ENCODE measurements at places on chromosomes 5 and 9.

- no peak for DNase-seq
Observed at GRCh38 chr5:78813906-78814530, 165.4 kb upstream of the LHFPL2 start.

GRCh38 chr5:15014809-15015208 is 143.2 kb upstream of the ANKH start:
- no peak for DNase-seq

DNA sequence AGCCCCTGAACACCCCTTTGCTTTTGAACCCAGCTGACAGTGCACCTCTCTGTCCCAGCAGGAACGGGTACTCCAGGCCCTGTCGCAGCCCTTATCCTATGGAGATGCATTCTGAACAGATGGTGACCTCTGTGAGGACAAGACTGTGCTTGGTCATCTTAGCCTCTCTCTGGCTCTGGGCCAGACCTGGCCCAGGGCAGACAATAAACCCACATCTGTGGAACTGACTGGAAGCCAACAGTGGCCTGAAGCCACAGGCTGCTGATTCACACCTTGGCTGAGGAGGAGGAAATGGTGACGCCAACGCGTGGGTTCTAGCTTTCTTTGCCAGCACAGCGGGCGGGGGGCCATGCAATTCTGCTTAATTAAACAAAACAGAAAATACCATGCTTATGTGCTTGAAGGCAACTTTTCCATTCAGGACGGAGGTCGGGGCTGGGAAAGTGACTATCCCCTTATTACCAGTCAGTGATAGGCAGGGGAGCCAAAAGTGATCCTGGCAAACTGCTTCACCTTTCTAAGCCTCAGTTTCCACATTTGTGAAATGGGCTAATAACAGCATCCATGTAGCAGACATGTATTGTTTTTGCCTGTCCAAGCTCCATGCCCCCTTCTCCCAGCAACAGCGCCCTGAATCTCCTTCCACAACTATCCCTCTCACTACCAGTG is 10.8 kb downstream of the SH3PXD2B start:
- DNase-seq, result peak; percentile 46

GRCh38 chr9:114096041-114096511 is 3.0 kb downstream of the KIF12 start:
- no peak for DNase-seq

DNA sequence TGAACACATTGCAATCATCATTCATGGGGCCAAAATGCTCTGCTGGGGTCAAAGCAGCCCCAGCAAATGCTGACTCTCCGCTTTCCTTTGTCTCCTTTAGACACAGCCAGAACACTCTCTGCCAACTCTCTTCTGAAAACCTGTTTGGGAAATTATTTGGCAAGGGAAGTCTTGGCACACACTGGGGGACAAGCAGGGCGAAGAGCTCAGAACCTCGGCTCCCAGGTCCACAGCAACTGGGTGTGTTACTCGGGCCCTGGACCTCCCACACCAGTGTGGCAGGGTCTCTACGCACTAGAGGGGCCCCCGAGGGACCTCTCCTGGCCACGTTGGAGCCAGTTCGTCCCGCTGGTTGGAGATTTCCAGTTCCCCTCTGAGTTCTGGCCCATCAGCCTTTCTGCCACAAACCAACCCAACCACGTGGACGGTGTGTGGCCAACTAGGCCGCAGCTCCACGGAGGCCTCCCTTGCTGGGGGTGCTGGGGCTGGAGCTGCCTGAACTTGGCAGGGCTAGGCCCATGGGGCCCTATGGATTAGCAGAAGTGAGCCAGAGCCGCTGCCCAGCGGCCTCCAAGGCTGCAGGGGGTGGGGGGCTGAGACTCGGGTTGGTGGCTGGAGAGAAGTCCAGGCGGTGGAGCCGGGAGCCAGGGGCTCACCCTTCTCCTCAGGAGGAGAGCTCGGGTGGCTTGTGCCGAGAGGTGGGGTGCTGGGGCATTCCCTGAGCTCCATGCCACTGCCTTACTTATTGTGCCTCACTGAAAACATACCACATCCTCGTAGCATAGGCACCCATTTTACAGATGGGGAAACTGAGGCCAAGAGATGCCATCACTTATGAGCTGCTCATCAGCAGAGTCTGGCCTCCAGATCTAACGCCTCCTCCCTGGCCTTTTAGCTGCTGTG is 46.8 kb upstream of the RNU6ATAC start:
- no peak for DNase-seq

GRCh38 chr9:99004717-99005460 is 61.2 kb downstream of the COL15A1 start:
- no peak for DNase-seq

GRCh38 chr9:125747053-125747764 is at the start of gene PBX3:
TSS of gene PBX3 (plus strand) at chr9:125747373.
- peak; percentile 55 for DNase-seq

GRCh38 chr9:88651682-88652633 is 117.0 kb downstream of the NXNL2 start:
- DNase-seq, result no peak

GRCh38 chr5:1946122-1946677 is 63.5 kb upstream of the IRX4 start:
- no peak for DNase-seq

DNA sequence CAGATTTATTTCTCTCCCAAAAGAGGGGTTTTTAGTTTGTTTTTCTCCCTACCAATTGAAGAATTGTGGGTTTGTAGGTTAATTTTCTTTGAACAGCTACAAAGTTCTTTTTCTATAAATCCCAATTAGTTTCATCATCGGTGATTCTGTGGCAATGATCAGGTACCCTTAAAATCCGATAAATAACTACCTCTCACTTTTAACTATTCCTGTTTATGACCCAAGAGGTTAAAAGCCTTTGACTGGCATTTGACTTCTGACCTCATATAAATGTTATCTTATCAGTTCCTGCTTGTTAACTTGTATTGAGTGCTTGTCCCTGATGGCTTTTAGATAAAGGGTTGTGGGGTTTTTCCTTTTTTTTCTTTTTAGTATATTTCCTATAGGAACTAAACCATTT is 124.4 kb upstream of the TMEM161B start:
- DNase-seq, result no peak

- DNase-seq, result no peak
Observed at GRCh38 chr9:78533500-78533899, 236.6 kb downstream of the PSAT1 start.

GRCh38 chr5:130138406-130139045 is 234.3 kb downstream of the CHSY3 start:
- DNase-seq, result no peak

- DNase-seq, result no peak
Observed at GRCh38 chr9:111622626-111623025, 8.5 kb upstream of the DNAJC25 start.

GRCh38 chr5:139814704-139815280 is 19.2 kb downstream of the PSD2 start:
- no peak for DNase-seq

DNA sequence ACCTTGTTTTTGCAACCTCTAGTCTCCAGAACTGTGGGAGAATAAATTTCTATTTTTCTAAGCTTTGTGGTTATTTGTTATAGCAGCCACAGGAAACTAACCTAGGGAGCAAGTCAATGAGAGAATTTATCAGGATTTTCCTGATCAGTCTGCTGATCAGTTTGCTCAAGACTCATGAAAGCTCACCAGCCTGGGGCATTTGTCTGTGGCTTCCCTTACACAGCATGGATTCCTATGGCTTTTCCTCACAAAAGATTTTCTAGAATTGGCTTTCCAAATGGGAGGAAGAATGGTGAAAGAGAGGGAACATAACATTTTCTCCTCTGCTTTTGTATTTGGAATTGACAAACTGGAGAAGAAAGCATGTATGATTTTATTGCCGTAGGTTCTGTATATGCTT is 20.2 kb downstream of the ARRDC3 start:
- no peak for DNase-seq

- DNase-seq, result no peak
Observed at GRCh38 chr5:80804332-80804731, 149.5 kb upstream of the DHFR start.

GRCh38 chr9:108983885-108984284 is 29.4 kb downstream of the CTNNAL1 start:
- DNase-seq, result no peak

DNA sequence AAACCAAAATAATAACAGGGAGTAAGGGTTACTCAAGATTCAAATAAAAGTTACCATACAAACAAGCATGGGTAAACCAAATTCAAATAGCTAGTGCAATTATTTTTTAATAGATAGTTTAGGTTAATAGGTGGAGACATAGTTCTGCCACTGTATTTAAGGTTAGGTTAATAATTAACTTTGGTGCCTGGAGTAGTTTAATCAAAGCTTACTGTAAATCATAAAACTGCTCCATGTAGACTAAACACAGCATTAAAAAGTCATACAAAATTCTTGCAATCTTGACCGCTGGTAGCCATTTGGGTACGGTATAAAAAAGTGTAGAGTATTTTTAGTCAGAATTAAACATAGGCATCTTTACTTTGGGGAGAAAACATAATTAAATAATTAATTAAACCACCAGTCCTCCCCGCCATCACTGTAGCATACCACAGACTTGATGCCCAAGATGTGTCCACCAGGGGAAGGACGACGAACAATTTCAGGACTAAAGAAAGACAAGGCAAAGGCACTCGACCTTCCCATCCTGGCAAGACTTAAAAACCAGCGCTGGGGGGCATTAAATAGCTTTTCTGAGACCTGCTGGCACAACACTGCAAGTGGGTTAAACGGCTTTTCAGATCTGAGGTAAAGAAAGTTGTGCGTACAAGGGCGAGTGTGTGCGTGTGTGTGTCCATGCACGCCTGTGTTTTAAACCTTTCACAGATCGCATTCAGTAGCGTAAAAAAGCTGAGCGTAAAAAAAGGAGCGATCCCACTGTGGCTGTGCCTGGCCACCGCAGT is 2.9 kb downstream of the SEMA6A start:
- DNase-seq, result no peak

DNA sequence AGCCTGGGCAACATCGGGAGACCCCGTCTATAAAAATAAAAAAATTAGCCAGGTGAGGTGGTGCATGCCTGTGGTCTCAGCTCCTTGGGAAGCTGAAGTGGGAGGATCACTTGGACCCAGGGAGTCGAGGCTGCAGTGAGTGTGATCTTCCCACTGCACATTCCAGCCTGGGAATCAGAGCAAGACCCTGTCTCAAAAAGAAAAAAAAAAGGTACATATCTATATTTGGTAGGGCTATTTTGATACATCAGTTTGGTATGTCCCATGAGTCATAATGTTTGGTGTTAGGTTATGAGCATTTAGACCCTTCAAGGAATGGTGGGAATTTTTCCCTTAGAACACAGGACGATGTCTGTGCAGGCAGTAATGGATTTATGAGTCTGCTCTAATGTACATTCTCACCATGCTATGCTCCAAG is 55.3 kb upstream of the POU4F3 start:
- no peak for DNase-seq

GRCh38 chr5:122179701-122180100 is 50.4 kb downstream of the ZNF474 start:
- no peak for DNase-seq

GRCh38 chr9:101527066-101527465 is 6.6 kb upstream of the RNF20 start:
- DNase-seq, result no peak

GRCh38 chr5:108118813-108119514 is 262.9 kb downstream of the FBXL17 start:
- DNase-seq, result no peak

- DNase-seq, result no peak
Observed at GRCh38 chr5:170046241-170046640, 59.5 kb upstream of the FOXI1 start.

DNA sequence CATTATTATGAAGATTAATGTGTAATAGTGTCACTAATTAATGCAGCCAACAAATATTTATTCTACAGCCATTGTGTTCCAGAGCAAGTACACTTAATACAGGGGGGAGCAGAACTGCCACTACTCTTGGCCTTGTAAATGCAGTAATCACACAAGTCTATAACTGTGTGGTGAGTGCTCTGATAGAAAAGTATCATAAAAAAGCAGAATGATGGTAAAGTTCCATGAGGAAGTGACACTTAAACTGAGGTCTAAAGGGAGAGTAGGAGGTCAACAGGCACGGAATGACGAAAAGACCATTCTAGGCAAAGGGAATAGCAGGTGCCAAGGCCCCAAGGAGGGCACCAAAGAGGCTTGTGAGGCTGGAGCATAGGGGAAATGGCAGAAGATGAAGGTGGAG is 142.9 kb downstream of the OSTF1 start:
- DNase-seq, result no peak

GRCh38 chr9:123423311-123423640 is 67.3 kb downstream of the CRB2 start:
- no peak for DNase-seq

DNA sequence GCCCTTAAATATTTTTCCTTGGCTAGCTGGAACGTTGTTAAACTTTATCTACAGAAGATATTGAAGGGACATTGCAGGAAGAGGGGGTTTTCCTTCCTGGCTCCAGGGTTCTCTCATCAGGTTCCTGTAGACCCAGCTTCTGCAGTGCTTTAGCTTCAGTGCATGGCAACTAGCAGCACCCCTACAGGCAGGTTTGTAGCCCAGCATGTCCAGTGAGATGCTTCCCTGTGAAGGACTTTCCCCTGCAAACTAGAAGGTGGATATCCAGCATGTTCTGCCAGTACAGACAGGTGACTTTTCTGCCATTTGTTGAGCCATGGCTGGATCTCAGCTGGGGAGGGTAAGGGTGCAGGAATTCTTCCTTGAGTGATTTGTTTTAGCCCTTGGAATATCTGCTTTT is 10.4 kb downstream of the CCL28 start:
- DNase-seq, result no peak

DNA sequence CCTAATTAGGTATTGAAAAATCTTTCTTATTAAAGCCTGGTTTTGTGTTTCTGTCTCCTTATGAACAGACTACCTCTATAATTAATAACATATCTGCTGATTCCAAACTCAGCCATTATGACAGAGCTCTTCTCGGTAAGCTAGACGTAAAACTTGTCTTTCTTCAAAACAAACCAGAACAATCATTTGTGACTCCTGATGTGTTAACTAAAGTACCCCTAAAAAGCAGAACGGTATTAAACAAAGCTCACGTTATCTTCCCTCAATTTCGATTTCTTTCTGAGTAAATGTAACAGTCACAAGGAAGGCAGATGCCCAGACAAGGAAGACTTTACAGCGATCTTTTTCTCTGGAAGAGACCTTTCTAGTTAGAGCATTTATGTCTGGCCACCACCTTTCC is 1.8 kb downstream of the SEMA5A start:
- DNase-seq, result no peak

DNA sequence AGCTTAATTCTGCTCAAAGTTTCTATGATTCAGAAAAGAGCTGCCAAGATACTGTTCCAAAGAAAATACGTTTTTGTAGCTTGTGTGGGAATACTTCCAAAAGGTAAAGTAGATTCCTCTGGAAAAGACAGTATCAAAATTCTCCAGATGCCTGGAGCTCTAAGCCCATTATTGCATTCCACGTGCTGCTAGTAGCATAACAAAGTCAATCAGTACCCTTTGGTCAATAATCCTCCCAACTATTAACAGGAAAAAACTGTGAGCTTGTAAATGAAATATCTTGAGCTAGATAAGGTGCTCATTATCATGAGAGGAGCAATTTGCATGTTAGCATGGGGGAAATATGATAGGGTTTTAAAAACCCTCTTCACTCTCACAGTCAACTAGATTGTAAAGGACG is 229.5 kb upstream of the TYRP1 start:
- DNase-seq, result no peak

Data from activated CD8-positive, alpha-beta memory T cell treated with anti-CD3 and anti-CD28 coated beads, Interleukin-2, amount 50 U/mL, for 4 hours (primary cell).